Stimulated activated CD8-positive, alpha-beta memory T cell treated with anti-CD3 and anti-CD28 coated beads, Interleukin-15, amount 100 ng/mL, for 4 hours (primary cell): ENCODE measurements at places on chromosomes 2 and 18.

DNA sequence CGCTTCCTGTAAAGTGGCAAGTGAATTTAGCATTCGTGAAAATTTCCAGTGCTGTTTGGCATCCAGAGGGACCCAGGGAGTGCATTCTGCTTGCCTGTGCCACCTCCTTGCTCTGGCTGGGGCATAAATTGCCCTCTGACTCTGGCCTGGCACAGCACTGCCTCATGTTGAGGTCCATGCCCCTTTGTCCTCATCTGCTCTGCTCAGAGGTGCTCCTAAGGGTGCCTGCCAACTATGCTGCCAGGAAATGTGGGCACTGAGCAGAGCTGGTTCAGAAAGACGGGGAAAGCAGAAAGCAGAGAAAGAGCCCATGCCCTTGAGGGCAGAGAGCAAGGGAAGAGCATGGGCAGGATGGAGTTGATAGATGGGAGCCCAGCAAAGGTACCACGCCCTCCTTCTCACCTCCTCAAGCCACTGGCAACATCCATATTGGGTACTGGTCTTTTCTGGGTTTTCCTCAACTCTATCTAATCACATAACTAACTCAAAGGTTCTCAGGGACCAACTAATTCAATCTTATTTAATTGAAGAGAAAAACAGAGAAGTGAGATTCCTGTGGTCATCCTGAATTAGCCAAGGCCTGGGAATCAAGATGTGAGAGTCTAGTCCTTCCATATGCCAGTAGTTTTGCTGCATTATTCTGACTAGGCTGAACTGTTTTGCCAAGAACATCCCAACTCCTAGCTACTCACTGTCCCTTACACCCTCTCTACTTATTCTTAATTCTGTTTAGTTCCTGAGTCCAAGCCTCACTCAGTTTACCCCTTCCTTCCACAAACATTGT lies 441.5 kb upstream of the TNP1 start:
- no peak for DNase-seq

DNA sequence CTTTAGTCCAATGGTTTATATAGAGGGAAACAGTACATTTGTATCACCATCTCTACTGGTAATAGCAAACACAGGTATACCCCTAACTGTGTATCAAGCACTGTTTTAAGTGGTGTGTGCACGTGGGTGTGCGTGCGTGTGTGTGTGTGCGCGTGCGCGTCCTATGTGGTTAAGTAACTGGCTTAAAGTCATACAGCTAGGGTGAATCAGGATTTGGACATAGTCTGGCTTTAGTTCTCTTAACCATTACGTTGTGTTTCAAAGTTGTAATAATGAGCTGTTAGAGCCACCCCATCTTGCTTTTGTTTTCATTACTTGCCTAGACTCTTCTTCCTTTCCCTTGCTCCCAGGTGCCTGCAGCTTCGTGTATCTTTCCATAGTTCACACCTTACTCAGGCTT lies 2.1 kb downstream of the HADHB start:
- DNase-seq, result no peak

DNA sequence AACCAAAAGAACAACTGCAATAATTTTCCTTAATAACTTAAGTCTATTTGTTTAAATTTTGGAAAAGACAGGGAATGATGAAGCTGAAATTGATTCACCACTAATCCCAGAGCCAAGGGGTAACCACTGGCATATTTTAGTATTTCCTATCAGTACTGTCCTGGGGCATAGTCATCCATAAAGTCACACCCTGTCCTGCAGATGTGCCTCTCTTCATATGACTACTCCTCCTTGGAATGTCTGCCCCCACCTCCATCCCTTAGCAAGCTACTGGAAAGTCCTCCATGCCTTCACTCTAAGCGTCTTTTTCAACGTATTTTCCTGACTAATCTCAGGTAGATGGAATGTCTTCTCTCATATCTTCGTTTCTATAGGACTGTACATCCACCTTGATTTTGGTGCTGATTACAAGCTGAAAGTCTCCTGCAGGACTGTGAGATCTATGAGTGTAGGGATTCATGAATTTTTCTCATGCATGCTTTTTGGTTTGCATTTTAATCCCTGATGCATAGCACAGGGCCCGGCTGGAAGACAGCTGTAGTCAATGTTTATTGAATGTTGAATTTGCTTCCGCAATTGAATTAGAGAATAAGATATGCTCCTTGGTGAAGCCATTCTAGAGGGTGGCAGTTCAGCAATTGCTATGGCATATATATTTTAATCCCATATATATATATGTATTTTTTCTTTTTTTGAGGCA lies 85.6 kb downstream of the MOGAT1 start:
- no peak for DNase-seq

DNA sequence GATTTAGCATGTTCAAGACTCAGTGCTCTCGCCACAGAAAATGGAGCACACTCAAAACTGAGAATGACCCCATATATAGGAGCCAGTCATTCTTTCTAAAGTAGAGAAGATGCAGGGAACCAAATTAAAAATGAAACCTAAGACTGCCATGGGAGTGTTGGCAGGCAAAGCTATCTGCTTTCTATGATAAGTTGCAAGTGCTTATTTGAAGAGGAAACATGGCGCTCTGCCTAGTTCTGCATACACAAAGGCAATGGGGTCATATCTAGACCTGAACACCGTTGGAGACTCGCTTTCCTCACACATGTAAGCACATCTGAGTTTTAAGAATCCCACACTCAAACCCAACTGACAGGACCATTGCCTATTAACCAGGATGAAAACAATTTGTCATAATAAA lies 292.5 kb downstream of the ALK start:
- no peak for DNase-seq
